IPS-NIHi11 (cell line): ENCODE measurements at places on chromosomes 5 and 9.
A peak's percentile ranks its signal among the peaks of the same experiment; 100 is the strongest.

DNA sequence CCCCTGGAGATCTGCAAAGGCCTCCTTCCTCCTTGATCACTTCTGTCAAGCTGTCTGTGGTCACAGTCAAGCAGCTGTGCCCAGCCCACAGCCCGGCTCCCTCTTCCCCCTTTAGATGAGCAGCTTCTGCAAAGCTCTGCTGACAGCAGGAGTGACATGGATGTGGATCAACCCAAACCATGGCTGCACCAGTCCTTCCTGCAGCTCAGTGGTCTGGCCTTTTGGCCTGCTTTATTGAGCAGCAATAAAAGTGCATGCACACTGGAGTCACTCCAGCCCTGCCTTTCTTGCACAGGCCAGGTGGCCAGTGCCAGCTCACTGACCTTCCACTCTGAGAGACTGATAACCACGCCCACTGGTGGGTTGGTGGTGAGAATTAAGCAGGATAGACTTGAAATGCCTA, 91.3 kb upstream of the OTULINL start:
- no peak for DNase-seq

DNA sequence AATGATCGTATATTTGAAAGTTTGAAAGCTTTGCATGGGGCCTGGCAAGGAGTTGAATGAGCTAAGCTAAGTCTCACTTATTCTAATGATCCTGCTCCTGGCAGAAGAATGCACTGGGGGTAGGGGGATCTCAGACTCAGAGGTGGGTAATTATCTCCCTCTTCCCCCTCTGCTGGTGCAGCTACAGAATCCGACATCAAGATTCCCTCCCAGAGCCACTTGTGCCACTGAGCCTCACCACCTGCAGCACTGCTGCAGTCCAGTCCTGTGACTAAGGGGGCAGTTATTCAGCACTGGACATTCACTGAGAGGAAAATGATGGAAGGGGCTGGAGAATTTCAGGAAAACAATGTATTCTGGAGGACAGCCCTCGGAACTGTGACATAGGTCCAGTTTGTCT, 205.8 kb downstream of the DEPDC1B start:
- DNase-seq = no peak

DNA sequence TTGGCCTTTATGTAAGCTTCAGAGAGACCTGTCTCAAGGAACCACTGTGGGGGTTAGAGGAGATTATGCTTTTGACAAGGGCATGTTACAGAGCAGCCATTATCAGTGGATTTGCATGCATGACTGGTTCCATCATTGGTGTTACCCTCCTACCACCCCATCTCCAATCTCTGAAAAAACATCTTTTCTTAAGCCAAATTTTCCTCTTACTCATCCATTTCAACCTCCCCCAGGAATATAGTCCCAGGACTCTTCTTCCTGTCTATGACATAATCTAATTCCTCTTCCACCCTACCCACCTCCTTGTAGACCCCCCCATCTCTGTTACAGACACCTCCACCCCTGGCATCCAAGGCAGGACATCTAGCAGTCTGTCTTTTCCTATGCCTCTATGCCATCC, 33.1 kb upstream of the ADRB2 start:
- DNase-seq = no peak

DNA sequence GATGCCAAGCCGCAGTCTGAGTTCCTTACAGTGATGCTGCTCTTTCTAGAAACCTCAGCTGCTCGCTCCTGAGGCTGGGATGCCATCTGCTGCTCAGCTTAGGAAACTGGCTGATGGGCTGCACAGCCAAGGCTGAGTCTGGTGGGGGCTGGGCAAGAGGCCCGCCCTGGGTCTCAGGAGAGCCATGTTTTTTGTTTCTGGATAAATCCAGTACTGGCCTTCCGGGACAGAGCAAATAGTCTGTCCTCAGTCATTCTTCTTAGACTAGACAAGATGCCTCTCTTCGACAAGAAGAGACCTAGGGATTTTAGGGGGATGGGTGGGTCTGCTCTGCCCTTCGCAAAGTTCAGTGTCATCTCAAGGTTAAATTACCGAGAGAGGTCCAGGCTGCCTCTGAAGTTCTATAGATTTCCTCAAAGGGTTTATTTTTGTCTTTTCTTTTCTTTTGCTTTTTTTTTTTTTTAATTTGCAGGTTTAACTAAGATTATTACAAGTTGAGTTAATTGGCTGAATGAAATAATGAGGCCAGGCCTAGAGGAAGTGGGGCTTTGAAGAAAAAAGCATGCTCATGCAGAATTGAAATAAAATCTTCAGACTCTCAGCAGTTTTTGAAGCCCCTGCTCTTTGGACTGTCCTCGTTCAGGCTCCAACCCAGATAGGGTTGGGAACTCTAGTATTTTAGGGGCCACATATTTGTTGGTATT, 30.6 kb upstream of the MATR3 start:
- DNase-seq = peak; percentile 91

DNA sequence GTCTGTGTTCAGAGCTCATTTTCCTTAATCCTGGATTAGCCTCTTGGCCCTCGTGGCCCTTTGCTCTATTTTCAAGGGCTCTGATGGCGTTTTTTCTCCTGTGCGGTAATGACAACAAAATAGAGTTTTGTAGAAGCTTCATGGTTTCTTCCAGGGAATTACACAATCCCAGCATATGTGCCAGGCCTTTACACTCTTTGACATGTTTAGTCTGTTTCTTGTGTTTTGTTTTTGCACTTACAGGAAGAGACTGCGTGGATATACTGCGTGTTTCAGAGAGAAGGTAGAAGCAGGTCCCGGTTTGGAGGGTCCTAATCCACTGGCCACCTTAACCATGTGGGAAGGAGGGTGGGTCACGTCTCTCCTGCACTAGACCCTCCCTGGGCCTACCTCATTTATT, 400.2 kb upstream of the IRX4 start:
- DNase-seq = no peak

GRCh38 chr9:17470036-17470813, 108.6 kb upstream of the SH3GL2 start:
- no peak for DNase-seq

- DNase-seq = no peak
Measured at GRCh38 chr5:5979377-5979760, 399.0 kb downstream of the MED10 start.

GRCh38 chr5:137609127-137609526, 110.0 kb upstream of the SPOCK1 start:
- DNase-seq = no peak

DNA sequence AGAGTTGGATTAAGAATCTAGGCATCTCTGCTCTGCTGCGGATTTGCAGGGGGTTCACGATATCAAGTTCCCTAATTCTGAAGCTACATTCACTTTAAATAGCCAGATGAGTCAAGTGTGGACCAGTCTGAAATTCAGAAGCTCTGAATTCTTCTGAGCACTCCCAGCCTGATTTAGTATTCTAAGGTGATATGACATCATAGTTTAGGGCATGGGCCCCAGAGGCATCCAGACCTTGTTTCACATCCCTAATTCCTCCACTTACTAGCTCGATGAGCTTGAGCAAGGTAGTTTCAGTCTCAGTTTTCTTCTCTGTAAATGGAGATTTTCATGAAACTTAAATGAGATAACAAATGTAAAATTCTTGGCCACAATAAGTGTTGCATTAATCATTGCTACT, 65.2 kb downstream of the TMEM167A start:
- DNase-seq = no peak

DNA sequence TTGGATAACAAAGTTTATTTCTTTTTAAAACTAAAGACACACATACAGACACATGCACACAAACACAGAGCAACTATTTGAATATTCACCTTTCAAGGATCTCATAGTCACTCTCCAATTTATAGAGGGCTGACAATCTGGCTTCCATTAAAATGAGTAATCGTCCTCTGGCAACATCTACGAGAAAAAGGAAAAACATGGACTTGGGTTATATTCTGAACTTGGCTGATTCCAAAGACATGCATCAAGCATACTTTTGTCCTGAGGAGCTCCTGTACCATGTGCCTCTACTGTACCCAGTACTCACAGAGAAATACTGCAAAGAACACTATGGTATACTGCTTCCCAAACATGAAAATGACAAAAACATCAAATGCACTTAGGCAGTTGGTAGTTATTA, 15.4 kb downstream of the IARS1 start:
- DNase-seq = no peak

DNA sequence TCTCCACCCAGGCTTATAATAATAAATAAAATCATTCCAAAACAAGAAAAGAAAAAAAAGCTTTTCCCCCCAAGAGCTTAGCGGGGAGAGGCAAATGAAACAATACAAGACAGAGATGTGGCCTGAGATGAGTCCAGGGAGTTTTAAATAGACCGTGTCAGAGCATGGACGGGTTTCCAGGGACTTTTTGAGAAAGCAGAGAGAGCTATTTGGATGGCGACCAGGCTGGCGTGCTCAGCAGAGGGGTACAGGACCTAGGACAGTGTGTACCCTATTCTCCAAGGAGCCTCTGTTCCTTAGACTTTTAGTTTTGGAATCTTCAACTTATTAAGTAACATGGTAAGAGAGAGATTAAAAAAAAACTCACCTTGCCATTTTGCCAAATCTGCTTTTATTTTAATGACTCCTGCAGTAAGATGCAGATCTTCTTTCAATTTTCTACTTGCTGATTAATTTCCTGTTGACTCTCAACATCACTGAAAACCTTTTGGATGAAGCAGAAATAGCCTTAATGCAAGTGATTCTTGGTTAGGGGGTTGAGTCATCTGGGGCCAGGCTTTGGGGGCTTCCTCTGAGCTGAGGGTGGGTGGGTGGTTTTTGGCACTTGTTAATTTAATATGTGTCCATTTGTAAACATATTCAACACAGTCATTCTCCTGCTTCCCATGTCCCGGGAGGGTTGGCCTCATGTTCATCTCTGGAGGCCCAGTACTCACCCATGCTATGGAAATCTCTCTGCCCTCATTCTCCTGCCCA, 49.6 kb upstream of the OSMR start:
- DNase-seq = no peak

GRCh38 chr5:119174578-119175163, 103.8 kb downstream of the DMXL1 start:
- DNase-seq = no peak

DNA sequence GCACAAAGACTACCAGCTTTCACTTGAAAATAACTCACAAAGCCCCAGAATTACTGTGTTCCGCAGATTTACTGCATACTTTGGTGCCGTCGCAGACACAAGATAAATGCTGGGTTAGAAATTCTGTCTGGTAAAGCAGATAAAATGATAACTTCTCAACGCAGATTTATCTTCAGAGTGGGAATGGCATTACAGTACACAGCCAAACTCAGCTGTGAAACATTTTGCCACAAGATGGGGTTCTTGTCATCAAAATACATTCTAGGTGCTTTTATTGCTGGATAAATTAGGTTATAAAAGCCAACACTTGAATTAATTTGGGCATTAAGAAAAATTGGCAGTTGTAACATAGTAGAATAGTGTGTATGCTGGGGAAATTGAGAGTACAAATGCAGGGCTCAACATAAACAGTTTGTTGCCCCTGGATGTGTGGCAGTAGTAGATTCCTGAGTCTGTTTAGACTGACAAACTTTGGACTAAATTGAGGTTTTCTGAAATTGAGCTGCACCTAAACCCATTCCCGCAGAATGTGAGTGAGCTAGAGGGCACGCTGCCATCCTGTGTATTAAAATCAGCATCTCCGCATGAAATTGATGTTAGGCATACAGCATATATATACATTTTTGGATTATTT, 61.1 kb downstream of the LMNB1 start:
- no peak for DNase-seq
